T1000 (cell line): ENCODE measurements at places on chromosomes 3 and 15.

DNA sequence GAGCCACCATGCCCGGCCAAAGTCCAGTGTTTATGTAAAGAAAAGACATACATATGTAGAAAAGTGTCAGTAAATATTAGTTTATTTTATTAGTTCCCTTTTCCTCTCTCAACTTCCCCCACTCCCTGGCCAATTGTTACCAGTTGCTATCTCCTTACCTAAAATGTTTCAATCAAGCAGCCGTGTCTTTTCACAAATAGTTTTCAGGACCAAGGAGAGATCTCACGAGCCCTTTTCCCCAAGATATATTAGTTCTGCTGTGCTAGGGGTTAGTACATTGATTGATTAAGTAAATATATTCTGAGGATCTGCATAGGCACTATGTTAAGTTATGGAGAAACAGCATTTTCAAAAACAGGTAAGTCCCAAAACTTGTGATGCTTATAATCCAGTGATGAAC, 87.4 kb downstream of the ZIC4 start:
- DNase-seq = no peak

- no peak for DNase-seq
Measured at GRCh38 chr15:40875991-40876730, 2.1 kb upstream of the RHOV start.

- DNase-seq = no peak
Measured at GRCh38 chr3:102125994-102126368, 276.7 kb downstream of the NFKBIZ start.

DNA sequence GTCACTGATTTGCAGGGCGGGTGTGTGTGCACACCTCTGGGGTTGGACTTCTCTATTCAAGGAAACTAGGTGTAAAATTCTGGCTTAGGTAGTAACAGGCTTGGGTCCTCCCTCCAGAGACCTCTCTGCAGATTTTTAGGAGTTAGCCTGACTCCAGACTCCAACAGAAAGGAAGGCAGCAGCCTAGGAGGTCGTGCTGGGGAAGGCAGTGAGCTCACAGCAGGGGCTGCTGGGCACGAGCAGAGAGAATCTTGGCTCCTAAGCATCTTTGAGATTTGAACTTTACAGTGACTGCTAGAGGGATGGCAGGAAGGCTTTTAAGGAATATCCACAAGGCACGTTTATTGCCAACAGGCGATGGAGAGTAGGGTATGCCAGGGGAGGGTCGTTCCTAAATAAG, 612.6 kb downstream of the FOXP1 start:
- no peak for DNase-seq

DNA sequence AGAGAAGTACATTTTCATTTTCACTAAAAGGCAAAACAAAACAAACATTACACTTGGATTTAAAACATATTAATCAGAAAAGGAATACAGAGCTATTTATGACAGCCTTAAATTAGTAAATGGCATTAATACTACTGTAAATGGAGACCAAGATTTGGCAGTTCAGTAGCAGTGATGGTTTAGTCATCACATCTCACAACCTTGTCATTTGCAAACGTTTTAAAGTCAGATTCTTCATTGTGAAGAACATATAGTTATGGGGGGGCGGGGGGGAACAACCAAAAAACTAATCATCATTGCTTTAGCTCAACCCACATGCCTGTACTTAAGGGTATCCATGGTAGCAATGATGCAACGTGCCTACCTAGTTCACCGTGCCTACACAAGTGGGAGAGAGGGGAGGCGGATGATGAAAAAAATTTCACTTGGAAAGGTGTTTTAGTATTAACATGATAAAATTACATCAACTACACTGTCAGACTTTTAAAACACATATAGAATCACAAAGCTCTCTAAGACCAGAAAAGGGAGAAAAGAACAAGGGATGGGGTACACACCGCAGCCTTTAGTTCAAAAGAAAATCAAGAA, 40.1 kb downstream of the DLG1 start:
- no peak for DNase-seq

GRCh38 chr15:58521293-58521991, 89.7 kb downstream of the LIPC start:
- DNase-seq = peak; percentile 24

DNA sequence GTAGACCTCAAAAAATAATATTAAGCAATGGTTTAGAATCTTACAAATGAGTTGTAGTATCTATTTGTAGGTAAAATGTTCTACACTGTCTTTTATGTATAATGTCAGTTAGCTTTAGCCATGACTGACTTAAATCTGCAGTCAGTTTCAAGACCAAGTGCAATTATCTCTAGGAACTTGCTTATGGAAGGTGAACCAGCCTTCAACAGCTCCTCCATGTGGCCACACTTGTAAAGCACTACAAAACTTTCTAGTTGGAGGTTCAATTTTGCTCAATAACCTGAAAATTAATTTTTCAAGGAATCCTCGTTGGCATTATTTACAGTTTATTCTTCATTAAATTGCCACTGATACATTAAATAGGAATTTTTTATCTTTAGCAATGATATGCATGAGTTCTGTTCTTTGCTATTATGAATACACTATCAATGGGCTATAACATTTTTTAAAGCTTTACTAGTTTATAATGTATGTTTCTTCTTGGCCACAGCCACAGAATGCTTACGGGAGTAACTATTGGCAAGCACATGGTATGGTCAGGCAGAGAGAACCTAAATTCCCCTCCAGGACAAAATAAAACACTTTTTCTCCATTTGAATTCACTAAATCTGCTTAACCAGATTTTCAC, 315.3 kb upstream of the UBE2E2 start:
- no peak for DNase-seq

DNA sequence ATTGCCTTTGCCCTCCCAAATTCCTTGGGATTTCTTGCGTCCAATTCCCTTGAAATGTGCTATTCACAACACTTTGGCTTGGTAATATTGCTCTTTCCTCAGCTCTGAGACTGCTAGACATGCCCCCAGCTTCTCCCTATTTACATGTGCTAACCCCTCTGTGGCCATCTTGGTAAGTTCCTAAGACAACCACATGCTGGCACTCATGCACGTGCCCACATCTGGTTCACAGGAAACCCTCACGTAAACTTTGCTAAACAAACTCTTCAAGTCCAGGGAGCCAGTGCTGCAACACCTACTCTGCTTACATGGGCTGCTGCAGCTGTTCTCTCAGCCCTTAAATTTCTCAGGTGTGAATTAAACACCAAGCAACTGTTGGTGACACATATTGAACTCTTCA, 121.8 kb downstream of the ADAMTSL3 start:
- DNase-seq = no peak

GRCh38 chr15:77021803-77022381, 27.0 kb downstream of the PSTPIP1 start:
- no peak for DNase-seq

GRCh38 chr3:193190146-193190786, 50.8 kb upstream of the PLAAT1 start:
- no peak for DNase-seq

- DNase-seq = no peak
Measured at GRCh38 chr3:186882150-186882524, 39.6 kb downstream of the ADIPOQ start.

GRCh38 chr3:182438398-182438797, 354.9 kb upstream of the ATP11B start:
- DNase-seq = no peak

GRCh38 chr3:15521573-15521965, at the start of gene COLQ:
COLQ (minus strand) TSS chr3:15521706; CDS start chr3:15521625, 81 bp downstream.
- DNase-seq = no peak

DNA sequence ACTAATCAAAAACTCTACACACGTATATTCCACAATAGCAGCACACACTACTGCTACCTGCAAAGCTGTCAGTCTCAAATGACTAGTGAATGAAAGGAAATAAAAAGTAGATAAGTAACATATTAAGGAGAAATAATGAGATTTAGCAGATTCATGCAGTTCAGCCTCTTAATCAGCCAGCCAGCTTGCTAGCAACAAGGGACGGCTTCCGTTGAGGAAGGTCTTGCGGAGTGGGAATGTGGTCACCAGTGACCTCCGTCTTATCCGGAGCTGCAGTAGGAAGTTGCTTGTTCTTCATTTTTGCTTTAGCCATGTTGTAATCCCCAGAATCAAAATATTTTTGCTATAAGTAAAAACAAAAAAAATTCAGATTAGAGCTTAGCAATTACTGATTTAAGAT, 17.1 kb downstream of the ARPP19 start:
- DNase-seq = no peak

- DNase-seq = no peak
Measured at GRCh38 chr3:128486681-128487537, 6.1 kb downstream of the GATA2 start.
